Activated naive CD4-positive, alpha-beta T cell treated with anti-CD3 and anti-CD28 coated beads, Interleukin-2, amount 10 ng/mL, durations not matched to agents 5 hours and 36 hours (primary cell): ENCODE measurements at places on chromosomes 7 and 10. TPM values are rescaled to one million over a fixed set of nuclear protein-coding genes. Genes with fewer than 3 reads are reported as not detected.

PDZD7 gene
- 0.81 TPM for total RNA-seq

FGFR2 gene
- total RNA-seq, result not detected

GATA3 gene
- 54.9 TPM for total RNA-seq

RP9 gene
- 12.2 TPM for total RNA-seq

C7orf33 gene
- total RNA-seq, result not detected

ZNF239 gene
- total RNA-seq, result 0.93 TPM

RNF133 gene
- total RNA-seq, result not detected

GCK gene
- total RNA-seq, result not detected
